ENCODE measurements at places on chromosomes 6 and 20.

DNA sequence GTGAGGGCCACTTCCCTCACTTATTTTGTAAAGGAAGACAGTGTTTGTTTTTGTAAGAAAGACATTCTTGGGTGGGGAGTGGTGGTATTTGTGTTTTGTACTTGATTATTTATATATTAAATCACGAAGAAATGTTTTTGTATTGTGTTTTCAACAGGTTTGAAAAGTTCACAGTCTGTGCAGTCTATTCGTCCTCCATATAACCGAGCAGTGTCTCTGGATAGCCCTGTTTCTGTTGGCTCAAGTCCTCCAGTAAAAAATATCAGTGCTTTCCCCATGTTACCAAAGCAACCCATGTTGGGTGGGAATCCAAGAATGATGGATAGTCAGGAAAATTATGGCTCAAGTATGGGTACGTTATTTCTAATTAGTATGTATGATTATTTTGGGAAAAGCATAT, 137.2 kb downstream of the NCOA3 start:
- DNase-seq: no peak

- DNase-seq: no peak
Observed at GRCh38 chr20:588932-589672, 21.0 kb downstream of the TCF15 start.

DNA sequence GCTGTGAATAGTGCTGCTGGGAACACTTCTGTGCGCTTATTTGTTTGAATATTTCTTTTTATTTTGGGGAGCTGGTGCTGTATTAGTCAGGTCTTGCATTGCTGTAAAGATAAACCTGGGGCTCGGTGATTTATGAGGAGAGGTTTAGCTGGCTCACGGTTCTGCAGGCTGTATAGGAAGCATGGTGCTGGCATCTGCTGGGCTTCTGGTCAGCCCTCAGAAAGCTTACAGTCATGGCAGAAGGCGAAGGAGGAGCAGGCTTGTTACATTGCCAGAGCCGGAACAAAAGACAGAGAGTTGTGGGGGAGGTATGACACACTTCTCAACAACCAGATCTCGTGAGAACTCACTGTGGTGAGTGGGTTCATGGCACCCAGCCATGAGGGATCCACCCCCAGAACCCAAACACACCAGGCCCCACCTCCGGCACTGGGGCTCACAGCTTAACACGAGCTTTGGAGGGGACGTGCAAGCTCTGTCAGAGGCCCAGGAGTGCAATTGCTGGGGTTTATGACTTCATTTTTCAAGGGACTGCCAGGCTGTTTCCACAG, 68.8 kb upstream of the GATA5 start:
- DNase-seq: no peak

DNA sequence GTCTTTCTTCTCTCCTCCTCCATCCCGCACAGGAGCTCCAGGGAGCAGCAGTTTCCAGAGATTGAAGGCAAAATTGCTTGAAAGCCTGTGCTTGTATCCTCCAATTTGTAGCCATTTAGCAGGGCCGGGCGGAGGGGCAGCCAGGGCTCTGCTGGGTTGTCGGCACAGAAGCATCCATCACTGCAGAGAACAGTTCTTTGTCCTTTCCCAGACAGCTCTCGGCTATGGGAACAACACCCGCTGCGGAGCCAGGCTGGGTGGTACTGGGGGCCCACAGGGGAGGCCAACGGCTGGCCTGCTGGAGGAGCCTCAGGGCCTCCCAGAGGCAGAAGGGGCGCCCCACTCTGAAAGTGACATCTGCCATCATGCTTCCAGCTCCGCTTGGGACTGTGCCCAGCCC, 7.8 kb downstream of the HRH3 start:
- DNase-seq: no peak

- DNase-seq: no peak
Observed at GRCh38 chr6:119985952-119986736, 636.6 kb upstream of the MAN1A1 start.

- no peak for DNase-seq
Observed at GRCh38 chr6:64502801-64503200, 867.2 kb downstream of the PHF3 start.
